ENCODE measurements at places on chromosomes 16 and 17. TPM values are rescaled to one million over a fixed set of nuclear protein-coding genes. Genes with fewer than 3 reads are reported as not detected.

Gene LGALS9B
- not detected for polyA plus RNA-seq

Gene C1QTNF8
- polyA plus RNA-seq: not detected

Gene SLC9A5
- 5.8 TPM for polyA plus RNA-seq

Gene RAC3
- polyA plus RNA-seq: 83.6 TPM

Gene SLC4A1
- polyA plus RNA-seq: not detected

Gene TRAF4
- polyA plus RNA-seq: 95.7 TPM

Gene COX6A2
- polyA plus RNA-seq: not detected

Gene PMFBP1
- polyA plus RNA-seq: 0.16 TPM

Gene C17orf50
- polyA plus RNA-seq: 0.05 TPM

Gene CSH1
- polyA plus RNA-seq: not detected

Gene LRRC37B
- 10.9 TPM for polyA plus RNA-seq

Gene AATK
- polyA plus RNA-seq: 0.19 TPM

Gene SLC5A11
- polyA plus RNA-seq: not detected

Gene SGCA
- polyA plus RNA-seq: not detected

Gene CIBAR2
- polyA plus RNA-seq: 0.15 TPM

Gene NGFR
- 0.76 TPM for polyA plus RNA-seq

Measured in SK-N-SH (cell line).